Large intestine (tissue), 12 donors: ENCODE measurements at places on chromosomes 6 and 20.
A peak's percentile ranks its signal among the peaks of the same experiment; 100 is the strongest.

DNA sequence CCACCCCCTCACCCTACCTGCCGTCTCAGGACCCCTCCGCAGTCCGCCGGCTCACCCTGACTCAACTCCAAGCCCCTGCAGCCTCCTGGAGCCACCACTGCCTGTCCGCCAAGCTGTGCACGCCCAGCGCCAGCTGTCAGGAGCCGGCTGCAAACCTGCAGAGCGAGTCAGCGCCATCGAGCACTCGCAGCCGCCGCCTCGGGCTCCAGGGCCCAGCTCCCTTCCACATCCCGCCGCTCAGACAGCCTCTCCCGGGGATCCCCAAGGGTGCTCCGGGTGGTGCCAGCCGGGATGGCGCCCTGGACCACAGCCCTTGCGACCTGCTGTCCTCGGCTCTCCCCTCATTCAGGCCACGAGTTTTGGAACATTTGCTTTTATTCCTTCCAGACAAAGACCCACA lies 4.3 kb downstream of the TNNC2 start:
- peak; percentile 38 for DNase-seq

GRCh38 chr20:31260326-31260932 lies 3.0 kb downstream of the DEFB115 start:
- DNase-seq = no peak

- no peak for DNase-seq
Observed at GRCh38 chr6:167712731-167713475, 113.8 kb upstream of the AFDN start.

DNA sequence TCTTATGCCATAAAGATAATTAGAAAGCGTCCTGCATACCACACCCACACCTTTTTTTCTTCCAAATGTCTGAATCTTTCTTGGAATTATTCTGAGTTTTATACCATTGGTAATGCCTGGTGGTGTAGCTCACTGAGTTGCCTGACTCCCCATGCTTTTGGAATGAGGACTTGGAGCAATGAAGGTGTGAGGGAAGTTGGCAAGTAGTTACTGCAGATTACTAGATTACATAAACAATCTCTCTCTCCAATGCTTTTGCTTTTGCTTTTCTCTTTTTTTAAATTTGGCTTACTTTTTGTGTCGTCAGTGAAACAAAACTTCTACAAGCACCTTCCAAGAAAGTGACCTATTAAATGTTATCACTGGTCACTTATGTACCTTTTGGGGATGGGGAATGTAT lies 406.1 kb upstream of the SOX4 start:
- no peak for DNase-seq

DNA sequence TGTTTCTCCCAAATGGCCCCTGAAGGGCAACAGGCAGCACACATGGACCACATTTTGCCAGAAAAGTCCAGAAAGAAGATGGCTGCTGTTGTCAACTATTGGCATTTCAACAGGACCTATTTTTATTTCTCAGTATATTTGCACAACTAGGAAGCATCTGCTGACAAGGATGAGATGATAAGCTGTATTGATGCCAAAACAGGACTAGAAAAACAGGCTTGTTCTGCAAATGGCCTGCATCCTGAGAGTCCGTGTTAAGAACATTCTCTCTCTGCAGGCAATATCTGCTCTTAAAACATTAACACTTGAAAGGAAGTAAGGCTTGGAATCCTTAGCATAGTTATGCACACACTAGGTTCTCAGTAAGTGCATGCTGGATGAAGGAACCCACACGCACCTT lies 283.7 kb downstream of the ESR1 start:
- no peak for DNase-seq

DNA sequence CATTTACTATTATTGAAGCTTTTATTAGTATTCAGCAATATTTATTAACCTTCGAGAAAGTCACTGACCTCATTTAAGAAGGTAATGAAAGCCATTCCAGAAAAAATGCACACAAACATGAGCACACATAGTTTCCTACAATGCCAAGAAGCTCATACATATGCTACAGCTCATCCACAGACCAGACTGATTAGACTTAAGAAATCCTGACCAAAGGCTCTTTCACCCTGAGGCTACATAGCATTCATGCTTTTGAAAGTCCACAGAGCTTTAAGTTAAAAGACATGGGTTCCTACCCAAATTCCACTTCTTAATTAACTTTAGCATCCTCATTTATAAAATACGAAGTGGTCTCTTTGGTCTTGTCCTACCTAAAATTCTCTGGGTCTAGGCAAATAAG lies 430.4 kb downstream of the TBC1D32 start:
- no peak for DNase-seq

GRCh38 chr20:57389695-57390603 lies 1.2 kb upstream of the RBM38 start:
- DNase-seq = no peak

- peak; percentile 61 for DNase-seq
Observed at GRCh38 chr6:37691904-37692806, 5.5 kb downstream of the MDGA1 start.

DNA sequence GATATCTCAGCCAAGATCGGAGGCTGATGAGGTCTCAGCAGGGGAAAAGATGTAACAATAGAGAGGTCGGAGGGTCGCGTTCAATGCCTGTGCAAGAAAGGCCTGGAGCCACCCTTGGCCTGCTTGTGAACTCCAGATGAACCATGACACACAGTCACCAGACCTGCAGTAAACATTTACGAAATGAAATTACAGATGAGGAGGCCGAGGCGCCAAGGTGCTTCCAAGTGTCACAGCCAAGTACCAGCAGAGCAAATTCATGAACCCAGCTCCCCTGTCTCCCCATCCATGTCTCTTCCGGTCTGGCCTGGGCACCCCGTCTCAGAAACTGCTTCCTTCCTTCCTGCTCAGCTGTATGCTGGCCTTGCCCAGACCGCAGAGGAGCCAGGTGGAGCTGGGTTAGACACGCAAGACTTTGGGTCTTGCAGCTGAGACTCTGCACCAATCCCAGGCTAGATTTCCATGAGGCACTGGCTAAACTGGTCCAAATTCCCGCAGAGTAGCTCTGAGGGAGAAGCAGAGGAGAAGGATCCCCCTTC lies 48.1 kb downstream of the CHMP4B start:
- DNase-seq = no peak

DNA sequence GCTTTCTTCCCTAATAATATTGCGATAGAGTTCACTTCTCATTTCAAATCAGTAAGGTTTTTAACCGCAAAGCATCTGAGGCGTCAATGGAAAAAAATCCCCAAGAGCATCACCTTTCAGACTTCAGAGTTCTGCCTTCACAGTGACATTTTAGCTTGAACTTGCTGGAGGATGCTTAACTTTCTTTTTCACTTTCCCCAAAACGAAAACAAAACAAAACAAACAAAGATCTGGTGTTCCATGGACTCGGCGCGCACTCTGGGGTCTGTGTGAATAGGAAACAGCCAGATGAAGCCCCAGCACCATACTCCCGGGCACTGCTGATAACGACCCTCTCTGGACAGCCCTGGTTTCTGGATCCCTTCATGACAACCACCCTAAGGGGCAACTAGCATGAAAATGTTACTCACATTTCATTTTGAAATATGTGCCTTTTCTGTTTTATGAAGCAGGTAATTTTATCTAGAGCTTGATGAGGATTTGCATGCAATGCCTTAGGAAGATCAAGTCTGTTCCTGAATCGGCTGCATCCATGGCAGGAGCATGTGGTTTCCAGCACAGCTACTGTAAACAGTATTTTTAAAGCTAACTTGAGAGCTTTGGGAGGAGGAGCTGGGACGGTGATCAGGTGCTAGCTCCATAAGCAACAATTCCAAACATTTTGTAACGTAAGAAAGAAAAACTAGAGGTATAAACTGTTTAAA lies 44.5 kb downstream of the RAMACL start:
- no peak for DNase-seq

GRCh38 chr20:46151936-46152335 lies 33.8 kb downstream of the CD40 start:
- DNase-seq = no peak

GRCh38 chr6:52726741-52727535 lies 36.3 kb downstream of the GSTA2 start:
- DNase-seq = no peak

- DNase-seq = no peak
Observed at GRCh38 chr20:64113796-64114355, 6.5 kb upstream of the NPBWR2 start.

DNA sequence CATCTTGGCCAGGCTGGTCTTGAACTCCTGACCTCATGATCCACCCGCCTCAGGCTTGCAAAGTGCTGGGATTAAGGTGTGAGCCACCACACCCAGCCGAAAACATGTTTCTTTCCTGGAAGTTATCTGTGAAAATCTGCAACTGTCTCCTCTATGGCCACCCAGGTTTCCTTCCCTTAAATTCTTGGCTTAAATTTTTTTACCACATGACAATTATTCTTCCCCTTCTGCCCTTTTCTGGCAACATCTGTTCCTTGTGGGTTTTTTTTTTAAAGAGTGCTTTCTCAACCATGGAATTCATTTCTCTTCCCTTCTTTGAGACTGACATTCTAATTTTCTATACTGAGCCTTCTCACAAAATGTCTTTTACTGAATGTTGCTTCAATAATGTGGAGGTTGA lies 59.6 kb downstream of the DOK5 start:
- no peak for DNase-seq

- DNase-seq = no peak
Observed at GRCh38 chr6:46581459-46582177, 71.0 kb downstream of the CYP39A1 start.

DNA sequence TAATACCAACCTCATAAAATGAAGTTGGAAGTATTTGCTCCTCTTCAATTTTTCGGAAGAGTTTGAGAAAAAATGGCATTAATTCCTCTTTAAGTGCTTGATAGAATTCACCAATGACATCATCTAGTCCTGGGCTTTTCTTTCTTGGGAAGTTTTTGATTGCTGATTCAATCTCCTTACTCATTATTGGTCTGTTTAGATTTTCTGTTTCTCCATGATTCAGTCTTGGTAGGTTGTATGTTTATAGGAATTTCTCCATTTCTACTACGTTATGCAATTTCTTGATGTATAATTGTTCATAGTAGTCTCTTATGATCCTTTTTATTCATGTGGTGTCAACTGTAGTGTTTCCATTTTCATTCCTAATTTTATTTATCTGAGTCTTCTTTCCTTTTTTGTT lies 176.9 kb upstream of the PRND start:
- no peak for DNase-seq

GRCh38 chr6:132814716-132815570 lies 574 bp downstream of the RPS12 start:
- DNase-seq = no peak

GRCh38 chr20:13302647-13303450 lies 81.8 kb downstream of the ISM1 start:
- DNase-seq = peak; percentile 70

DNA sequence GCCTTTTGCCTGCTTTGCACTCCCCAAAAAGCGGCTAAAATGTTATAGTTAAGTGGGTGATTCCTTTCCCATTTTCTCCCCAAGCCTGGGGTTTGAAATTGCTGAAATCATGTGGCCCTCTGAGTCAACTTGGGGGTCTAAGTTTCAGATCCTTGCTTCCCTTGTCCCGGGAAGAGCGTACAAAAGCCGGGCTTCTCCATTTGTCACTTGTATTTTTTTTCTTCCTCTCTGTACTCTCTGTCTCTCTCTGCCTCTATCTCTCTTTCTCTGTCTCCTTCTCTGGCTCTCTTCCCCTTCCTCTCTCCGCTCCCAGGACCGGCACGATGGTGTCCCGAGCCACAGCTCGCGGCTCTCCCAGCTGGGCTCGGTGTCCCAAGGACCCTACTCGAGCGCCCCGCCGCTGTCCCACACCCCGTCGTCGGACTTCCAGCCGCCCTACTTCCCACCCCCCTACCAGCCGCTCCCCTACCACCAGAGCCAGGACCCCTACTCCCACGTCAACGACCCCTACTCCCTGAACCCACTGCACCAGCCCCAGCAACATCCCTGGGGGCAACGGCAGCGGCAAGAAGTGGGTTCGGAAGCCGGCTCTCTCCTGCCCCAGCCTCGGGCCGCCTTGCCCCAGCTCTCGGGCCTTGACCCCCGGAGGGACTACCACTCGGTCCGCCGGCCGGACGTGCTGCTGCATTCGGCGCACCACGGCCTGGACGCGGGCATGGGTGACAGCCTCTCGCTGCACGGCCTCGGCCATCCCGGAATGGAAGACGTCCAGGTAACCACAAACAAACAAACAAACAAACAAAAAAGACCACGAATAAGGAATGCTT lies 4.6 kb downstream of the TFAP2B start:
- DNase-seq = no peak

DNA sequence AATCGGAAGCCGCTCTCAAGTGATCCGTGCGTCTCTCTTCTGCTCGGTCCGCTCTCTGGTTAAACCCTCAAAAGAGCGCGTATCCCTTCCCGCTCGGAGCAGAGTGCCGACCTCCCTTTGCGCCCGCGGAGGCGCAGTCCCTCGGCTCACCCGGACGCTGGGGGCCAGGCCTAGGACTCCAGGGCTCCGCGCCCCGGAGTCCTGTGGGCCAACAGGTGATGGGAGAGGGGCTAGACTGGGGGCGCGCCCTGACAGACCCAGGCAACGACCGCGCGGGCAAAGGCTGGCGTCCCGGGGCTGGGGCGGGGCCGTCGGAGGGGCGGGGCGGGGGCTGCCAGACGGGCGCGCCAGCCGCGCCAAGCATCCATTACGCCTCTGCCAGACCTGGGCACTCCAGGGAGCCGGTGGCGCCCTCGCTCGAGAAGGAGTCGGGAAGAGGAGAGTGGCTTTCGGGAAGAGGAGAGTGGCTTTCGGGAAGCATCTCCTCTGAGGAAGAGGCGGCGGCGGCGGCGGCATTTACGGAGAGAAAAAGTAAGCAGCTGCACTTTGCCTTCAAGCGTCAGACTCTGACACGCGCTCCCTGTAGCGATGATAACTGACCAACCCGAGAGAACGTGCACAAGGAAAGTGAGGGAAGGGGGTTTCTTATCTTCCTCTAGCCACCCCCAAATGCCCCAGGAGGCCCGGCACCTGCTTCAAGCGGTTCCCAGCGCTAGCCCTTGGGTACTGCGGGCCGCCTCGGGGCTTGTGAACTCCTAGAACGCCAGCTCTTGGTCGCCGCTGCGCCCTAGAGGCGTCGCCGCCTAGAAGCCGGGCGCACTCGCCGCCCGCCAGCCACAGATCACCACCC lies 2.6 kb downstream of the EPHA7 start:
- DNase-seq = peak; percentile 60

DNA sequence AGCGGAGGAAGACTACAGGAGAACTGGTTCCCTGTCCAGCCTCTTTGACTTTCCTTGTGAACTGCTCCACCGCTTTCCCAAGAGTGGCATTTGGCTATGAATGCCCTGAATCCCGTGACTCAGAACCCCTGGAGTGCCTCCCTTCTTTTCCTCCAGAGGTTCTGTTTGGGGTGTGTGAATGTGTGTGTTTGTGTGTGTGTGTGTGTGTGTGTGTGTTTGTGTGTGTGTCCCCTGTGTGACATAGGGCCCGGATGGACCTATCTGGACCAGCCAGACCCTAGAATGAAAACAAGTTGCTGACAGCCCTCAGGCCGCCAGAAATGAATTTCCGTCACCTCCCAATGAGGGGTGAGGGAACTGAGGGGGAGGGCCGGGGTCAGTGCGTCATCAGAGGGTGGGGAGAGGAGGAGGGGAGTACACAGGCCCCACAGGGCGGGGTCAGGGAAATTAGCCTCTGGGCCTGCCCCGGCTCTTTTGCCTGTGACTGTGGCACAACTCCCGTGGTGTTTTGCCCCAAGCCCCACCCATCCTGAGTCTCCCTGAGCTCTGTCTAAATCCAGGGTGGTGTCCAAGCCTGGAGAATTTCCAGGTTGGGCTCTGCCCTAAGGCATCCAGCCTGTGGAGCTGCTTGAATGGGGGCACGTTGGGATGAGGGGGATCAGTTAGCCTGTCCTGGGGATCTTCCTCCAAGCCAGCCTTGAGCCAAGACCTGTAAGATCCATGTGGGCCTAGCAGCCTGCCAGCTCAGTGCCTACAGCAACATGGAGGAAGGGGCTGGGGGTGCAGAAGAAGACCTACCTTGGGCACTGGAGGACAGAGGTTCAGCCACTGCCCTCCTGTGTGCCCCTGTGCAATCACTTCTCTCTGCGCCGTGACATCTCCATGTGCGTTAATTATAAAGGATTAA lies 15.2 kb upstream of the MRPS18A start:
- DNase-seq = peak; percentile 84
